Psoas muscle (tissue), 8 donors: ENCODE measurements at places on chromosomes 5 and 9. TPM values are rescaled to one million over a fixed set of nuclear protein-coding genes. Genes with fewer than 3 reads are reported as not detected.
A peak's percentile ranks its signal among the peaks of the same experiment; 100 is the strongest.

GRCh38 chr5:132771503-132771998 is 5.5 kb downstream of the SEPTIN8 start:
- no peak for DNase-seq

DNA sequence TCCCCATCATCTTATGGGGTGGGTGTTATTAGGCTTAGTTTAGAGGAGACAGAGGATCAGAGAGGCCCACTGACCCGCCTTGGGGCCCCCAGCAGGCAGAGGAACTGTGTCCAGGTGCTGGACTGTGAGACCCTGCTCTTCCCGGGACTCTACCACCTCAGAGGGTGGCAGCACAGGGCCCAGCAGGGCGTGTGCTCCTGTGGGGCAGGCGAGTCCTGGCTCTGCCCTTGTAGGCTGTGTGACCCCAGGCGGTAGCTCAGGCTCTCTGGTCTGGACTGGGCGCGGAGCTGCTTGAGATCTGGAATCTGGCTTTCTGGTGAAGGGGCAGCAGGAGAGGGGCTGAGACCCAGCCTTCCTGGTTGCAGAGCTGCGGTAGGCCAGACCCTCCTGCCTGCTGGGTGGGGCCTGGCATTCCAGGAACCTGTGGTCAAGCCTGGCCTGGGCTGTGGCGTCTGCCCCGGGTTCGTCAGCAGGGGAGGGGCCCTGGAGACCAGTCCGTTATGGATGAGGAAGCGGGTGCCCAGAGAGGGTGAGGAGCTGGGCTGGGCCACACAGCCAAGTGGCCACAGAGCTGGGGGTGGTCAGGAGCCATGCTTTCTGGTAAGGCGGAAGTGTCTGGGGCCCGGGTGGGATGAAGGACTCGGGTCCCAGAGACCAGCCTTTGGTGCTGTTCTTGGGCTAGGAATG is 46.5 kb downstream of the RXRA start:
- DNase-seq, result peak; percentile 79

DNA sequence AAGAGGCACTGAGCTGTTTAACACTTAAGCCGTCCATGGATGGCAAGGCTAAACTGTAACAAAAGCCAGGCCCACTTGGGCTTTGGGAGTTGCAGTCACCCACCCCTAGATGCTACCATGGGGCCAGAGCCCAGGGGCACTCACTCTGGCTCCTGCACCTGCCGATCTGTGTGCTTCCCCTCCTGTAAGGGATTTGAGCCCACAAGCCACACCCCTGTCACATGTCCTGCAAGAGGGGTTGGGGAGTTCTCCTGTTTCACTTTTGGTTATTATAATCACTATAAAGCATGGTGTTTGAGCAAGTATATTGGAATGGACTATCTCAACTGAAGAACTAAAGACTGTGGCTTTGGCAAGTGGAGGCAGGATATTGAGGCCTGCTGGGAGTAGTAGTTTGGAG is 14.0 kb upstream of the GPR151 start:
- DNase-seq, result no peak

TMOD1 gene
- polyA plus RNA-seq, result 286 TPM
